ENCODE measurements at places on chromosomes 4 and X. TPM values are rescaled to one million over a fixed set of nuclear protein-coding genes. Genes with fewer than 3 reads are reported as not detected.

DNA sequence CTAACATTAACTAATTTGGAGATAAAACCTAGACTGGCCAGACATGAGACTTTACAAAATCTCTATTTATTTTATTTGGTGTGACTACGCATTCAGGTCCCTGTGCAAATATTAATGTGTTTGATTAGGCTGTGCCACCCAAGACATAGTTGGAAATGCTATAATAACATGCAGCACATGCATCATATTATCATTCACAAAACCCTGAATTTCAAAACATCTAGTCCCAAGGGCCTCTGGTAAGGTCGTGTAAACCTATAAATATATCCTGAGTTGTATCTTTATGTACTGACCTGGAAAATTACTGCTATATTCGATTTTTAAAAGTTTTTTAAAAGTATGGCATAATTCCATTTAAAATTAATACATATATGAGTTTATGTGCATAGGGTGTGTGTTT lies 47.1 kb upstream of the FAT4 start:
- no peak for DNase-seq

GRCh38 chr4:51859476-51860031 lies 16.6 kb downstream of the DCUN1D4 start:
- no peak for DNase-seq

The JADE3 gene
- total RNA-seq, result 6.7 TPM

The SASH3 gene
- 3.8 TPM for total RNA-seq

The VSIG4 gene
- 8.1 TPM for total RNA-seq

All from cardiac septum (tissue), 1 donor.